Progenitor cell of endocrine pancreas (in vitro differentiated cells): ENCODE measurements at places on chromosomes 2 and 18.

GRCh38 chr2:172279813-172280212 is 147.6 kb upstream of the ITGA6 start:
- no peak for DNase-seq

GRCh38 chr2:99780276-99780675 is 290.5 kb upstream of the REV1 start:
- DNase-seq, result no peak

DNA sequence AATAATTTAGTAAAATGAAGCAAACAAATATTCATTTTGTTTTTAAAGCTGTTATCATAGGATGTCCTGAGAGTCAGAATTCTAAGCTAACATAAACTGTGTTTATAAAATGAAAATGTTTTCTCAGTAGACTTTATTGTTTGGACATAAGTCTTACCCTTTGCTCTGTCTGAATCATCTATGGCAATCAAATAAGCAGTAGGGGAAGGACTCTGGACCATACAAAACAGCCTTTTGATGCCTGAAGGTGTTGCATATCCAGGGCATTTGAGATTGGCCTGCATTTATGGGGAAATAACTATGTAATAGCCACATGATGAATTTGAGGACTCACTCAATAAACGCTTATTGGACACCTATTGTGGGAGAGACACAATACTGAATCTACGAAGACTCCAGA is 123.0 kb upstream of the ATP5MC3 start:
- DNase-seq, result no peak

GRCh38 chr18:57171026-57171425 is 24.1 kb downstream of the BOD1L2 start:
- DNase-seq, result no peak

GRCh38 chr2:10083692-10084211 is 3.5 kb upstream of the CYS1 start:
- no peak for DNase-seq

DNA sequence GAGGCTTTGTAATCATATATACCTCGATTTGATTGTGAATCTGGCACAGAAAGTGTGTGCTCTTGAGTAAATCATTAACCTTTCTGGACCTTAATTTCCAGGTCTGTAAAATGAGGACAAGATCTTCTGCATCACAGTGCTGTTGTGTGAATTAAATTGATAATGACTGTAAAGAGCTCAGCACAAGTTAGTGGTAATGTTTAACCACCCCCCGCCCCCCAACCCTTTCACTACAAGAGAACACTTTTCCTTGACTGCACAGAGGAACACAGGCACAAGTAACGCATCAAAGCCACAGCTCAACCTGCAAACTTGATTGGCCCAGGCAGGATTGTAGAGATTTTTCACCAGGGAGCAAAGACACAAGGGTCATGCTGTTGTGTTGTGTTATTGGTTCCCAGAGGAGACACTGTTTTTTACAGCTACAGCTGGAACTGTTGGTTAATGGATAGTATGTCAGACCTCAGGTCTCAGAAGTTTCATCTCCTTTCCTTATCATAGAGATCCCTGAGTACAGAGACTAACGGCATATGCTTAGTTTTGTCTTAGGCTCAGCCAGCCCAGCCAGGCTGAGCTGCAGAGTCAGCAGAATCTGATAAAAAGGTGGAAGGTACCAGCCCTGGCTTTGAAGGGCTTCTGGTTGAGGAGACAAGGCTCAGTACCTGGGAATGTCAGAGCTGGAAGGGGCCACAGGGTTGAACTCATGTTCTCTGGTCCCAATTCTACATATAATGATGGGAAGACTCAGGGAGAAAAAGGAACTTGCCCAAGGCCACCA is 10.6 kb downstream of the SETBP1 start:
- no peak for DNase-seq

DNA sequence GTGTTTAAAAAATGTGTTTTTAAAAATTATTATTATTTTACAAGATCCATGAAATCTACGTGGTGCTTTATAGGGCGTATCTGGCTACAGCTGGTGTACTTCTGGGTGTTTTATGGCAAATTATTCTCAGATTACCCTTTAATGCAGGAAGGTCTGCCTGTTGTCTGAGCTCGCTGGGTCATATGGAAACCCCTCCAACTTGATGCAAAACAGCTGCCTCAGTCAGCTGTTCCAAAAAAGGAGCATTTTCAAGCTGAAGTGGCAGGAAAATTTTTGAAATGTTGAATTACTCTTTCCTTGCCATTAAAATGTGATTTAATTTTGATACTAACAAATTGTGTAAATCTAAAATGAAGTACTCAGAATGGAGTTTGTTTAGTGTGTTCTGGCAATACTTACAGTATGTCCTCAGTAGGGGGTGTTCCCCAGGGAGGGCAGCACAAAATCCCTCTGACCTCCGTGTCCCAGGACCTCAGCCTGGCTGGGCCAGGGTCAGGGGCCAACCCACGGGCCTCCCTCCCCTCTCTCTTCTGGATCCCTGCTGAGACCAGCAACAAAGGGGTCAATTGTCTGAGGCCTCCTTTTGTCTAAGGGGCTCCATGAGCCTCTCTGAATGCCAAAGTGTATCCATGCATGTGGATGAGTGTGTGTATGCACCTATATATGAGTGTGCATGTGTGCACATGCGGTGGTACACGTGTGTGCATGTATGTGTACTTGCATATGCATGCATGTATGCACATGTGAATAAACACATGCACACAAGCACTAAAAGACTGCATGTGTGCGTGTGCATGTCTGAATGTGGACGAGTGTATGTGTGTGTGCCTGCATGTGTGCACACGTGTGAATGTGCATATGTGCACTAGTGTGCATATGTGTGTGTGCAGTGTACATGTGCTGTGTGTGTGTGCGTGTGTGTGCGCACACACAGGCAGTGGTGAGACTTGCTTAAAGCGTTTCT is 105.4 kb downstream of the ACOXL start:
- DNase-seq, result no peak

DNA sequence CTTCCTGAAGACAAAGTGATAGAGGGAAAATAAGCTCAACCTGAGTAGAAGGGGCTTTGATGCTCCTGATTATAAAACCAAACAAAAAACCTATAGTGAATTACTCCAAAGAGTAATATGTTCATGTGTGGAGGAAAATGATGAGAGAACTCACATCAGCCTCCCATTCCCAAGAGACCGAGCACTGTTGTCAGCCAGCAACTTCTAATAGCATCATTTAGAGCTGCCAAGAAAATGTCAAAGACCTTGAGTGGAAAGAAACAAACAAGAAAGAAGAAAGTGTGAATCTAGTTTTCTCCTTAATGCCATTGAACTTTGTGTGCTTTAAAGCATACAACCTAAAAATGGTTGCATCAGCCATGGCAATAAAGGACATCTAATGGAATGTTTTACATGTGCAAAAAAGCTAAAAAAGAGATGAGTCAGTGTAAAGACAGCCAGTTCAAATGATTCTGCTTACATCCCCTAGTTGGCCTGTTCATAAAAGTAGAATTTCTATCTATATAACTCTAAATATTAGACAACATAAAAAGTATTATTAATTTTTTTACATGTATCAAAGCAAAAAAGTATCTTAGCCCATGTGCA is 1066.2 kb downstream of the TDRD15 start:
- DNase-seq, result no peak

DNA sequence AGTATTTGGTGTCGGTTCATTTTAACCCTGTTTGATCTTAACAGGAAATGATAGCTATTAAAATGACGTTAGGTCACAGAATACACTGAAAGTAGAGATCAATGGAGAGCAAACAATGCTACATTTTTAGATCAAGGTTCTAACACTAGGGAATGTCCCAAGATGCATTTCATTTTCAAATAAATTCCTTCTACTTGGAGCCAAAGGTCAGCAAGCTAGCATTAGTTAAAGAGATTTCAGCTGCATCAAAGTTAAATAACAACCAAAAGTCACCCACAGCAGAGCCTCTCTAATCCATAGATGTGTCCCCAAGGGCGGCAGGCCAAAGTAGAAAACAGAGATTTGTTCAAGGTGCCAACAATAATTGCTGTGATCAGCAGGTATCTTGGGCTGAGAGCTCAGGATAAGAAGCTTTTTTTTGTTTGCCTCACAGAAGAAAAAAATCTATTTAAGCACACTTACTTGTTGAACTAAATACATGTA is 1233.6 kb upstream of the TMEFF2 start:
- DNase-seq, result peak; percentile 10

GRCh38 chr18:23938043-23938756 is 76.4 kb upstream of the TTC39C start:
- DNase-seq, result no peak

GRCh38 chr18:62558015-62558663 is 35.3 kb downstream of the ZCCHC2 start:
- no peak for DNase-seq

- no peak for DNase-seq
Observed at GRCh38 chr2:54966837-54967236, 83.4 kb downstream of the RTN4 start.

DNA sequence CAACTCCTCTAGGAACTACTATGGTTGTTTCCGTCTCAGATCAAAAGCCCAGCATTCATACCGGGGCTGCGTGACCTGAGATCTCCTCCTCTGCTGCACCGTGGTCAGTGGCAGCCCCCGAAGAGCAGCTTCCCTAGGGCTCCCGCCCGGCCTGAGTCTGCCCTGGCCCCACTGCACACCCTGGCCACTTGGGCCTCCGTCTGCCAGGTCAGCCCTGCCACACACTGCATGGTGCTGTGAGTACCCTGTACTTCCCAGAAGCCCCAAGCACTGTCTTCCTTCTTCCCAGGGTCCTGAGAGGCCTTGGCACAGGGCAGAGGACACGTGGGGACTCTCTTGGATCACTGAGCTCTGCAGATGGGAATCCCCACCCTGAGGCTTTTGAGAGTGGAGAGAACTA is 81.5 kb upstream of the GPC1 start:
- DNase-seq, result no peak

GRCh38 chr2:159409116-159409800 is 122.8 kb upstream of the WDSUB1 start:
- DNase-seq, result no peak
